ENCODE measurements at places on chromosomes 16 and 17.

DNA sequence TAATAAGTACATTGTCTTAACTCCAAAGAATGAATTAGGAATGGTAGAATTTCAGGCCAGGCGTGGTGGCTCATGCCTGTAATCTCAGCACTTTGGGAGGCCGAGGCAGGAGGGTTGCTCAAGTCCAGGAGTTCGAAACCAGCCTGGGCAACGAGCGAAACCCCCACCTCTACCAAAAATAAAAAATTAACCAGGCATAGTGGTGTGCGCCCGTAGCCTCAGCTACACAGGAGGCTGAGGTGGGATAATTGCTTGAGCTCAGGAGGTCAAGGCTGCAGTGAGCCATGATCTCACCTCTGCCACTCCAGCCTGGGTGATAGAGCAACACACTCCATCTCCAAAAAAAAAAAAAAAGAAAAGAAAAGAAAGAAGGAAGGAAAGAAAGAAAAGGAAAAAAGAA is 18.5 kb upstream of the BBS2 start:
- DNase-seq, result no peak

- DNase-seq, result peak; percentile 80
Observed at GRCh38 chr17:40564883-40565768, at the start of gene CCR7. Gene CCR7, minus strand, starts transcription at chr17:40565472. Its CDS starts 63 bp downstream, at chr17:40565409.

DNA sequence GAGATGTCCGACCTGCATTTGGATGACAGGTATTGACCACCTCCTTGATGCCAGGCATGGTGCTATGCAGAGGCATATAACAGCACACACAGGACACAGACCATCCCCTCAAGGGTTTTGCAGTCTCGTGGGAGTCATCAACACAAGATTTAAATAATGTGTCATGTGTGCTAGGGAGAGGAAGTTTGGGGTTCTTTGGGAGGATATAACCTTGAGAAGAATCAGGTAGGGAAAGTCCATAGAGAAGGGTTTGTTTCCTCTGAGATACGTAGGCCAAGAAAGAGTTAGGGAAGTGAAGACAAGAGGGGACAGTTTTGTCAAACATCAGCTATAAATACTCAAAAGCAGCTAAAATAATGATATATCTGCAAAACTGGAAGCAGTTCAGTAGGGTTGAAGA is 215.9 kb upstream of the RBFOX1 start:
- no peak for DNase-seq

- peak; percentile 53 for DNase-seq
Observed at GRCh38 chr17:1203111-1203966, 23.6 kb upstream of the ABR start.
